ENCODE measurements at places on chromosomes 7 and 10.

DNA sequence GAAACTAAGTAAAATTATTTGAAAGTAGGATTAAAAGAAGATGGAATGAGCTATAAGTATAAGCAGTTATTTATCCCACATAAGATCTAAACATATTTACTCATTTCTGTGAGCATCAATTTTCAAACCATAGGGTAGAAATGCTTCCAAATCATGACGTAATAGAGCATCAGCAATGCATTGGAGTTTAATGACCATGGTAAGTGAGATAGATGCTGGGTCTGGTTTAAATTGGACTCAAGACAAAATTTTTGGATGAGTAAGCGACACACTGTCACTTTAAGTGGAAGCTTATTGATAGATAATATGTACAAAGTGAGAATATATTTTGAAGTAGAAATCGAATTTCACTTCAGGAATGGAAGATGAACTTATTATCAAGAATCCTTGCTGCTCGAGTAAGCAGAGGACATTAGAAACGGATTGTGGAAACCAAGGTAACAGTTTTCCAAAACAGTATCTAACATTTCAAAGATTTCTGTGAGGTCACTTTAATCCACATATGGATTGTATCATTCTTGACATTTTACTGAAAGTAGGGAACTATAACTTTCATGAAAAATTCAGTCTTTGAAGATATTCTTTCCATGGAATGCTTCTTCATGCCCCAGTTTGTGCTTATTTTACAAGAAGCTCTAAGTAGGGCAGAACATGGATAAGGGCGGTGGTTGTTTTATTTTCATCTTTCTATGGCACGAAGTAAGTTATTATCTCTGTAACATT lies 85.8 kb downstream of the AGMO start:
- DNase-seq = no peak

- no peak for DNase-seq
Measured at GRCh38 chr7:81064426-81064825, 145.6 kb upstream of the SEMA3C start.

DNA sequence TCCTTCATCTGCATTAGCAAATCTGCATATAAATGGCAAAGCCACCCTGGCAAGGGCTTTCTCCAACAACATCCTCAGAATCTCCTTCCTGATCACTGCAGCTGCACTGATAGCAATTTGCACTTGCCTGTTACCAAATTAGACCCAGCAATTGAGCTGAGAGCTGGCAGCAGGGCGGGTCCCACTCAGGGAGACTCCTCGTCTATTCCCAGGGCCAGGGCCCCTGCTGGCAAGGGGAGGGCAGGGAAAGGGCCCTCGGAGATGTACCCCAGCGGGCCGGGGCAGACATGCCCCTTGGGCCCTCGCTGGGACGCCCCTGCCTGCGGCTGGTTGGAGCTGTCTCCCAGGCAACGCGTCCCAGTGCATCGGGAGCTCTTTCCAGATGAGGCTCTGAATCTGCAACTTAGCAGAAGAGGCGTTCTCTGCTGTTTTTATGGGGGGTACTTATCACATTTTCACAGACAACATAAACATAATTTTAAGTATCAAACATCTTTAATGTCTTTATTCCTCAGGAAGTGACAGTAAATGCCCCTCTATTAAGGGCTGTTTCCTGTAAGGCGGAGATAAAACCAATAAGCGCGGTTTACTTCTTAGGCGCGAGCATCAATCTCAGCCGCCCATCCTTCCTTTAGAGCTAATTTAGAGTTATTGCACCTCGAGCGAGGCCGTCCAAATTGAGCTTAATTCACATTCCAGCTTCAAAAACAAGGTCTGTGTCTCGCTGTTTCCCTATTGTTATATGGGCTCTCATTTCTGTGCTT lies 249.0 kb upstream of the PPP2R2D start:
- DNase-seq = no peak

DNA sequence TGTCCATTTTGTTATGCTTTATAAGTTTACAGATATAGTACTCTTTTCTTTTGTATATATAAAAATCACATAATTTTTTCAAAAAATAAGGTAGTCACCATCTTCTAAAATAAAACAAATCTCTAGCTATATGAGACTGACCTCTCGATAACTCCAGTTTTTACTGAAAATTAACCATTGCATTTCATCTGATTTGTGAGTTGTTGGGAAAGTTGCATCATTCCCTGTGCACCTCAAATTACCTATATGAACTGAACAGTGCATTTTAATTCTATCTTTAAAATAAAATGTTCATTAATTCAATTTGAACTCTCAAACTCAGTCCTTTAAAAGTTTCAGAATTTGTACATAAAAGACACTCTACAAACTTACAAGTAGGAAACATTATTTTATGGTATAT lies 86.0 kb downstream of the VWDE start:
- no peak for DNase-seq

DNA sequence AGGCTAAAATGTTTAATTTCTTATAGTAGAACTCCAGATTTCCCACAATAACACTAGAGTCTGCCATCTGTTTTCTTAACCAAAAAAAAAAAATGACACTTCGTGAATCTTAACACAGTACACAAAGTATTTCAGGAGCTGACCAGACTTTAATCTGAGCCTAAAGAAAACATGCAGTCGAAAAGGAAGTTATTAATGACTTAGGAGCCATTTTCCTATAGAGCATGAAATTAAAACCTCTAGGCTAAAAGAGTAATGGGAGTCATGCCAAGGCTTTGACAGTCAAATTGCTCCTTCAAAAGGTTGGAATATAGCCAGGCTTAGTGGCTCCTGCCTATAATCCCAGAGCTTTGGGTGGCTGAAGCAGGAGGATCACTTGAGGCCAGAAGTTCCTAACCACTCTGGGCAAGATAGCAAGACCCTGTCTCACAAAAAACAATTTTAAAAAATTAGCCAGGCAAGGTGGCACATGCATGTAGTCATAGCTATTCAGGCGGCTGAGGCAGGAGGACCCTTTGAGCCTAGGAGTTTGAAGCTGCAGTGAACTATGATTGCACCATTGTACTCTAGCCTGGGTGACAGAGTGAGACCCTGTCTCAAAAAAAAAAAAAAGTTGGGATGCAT lies 13.6 kb downstream of the MICU1 start:
- DNase-seq = no peak

DNA sequence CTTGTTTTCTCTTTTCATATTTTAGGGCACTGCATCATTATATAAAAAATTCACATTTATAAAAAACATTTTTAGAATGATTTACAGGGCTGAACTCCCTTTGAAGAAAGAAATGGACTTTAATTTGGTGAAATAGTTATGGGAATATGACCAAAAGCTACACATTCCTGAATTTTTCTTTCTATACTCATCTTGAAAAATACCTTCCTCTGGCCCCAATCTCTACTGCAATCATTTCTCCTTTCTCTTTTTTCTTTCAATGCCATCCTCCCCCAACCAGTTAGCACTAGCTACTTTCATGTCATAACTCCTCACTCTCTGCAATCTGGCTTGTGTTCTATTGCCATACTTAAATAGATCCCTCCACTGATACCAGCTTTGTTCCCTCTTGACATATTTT lies 6.2 kb downstream of the WNT8B start:
- no peak for DNase-seq

GRCh38 chr7:4144172-4144701 lies 537.9 kb upstream of the FOXK1 start:
- DNase-seq = no peak

- no peak for DNase-seq
Measured at GRCh38 chr10:74862625-74863024, 36.2 kb downstream of the KAT6B start.

- DNase-seq = no peak
Measured at GRCh38 chr10:47022311-47023131, 111.3 kb downstream of the PTPN20 start.

- DNase-seq = no peak
Measured at GRCh38 chr7:148978091-148978490, 50.2 kb downstream of the PDIA4 start.

- no peak for DNase-seq
Measured at GRCh38 chr10:79019441-79020014, 49.2 kb upstream of the ZMIZ1 start.
